ENCODE measurements at places on chromosomes 16 and 17.
A peak's percentile ranks its signal among the peaks of the same experiment; 100 is the strongest.

- no peak for DNase-seq
Observed at GRCh38 chr16:80277182-80277581, 263.6 kb upstream of the DYNLRB2 start.

DNA sequence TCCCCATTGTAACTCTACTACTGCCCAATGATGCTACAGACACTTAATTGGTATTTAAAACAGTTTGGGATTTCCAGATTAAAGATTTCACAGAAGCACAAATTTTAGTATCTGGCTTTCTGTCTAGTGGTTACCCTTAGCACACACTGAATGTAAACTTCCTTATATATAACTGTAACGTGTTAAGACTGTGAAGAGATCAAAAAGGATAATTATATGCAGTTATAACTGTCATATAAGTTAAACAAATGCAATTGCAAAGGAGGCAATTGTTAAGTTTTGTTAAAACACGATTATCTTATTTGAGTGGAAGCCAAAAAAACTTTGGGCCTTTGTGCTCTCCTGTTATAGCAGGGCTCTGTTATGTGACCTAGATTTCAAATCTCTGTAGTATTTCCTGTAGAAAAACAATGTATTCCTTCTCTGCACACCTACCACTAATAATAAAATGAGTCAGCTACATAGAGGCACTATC, 147.9 kb downstream of the STXBP4 start:
- DNase-seq: no peak

GRCh38 chr16:81531419-81531821, 86.8 kb downstream of the CMIP start:
- DNase-seq: no peak

DNA sequence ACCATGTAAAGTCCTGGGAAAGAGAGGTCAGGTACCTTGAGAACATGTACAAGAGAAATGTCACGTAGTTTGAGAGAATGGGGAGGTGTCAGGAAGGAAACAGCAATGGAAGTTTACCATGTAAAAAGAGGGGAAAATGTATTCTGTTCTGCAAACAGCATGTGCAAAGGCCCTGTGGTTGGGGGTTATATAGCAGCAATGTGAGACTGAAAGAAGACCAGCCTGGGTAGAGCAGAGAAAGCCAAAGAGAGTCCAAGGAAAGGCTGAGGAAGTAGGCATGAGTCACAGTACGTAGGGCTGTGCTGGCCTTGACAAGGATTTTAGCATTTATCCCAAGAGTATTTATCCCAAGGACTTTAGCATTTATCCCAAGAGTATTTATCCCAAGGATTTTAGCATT, 141.3 kb upstream of the CACNG3 start:
- DNase-seq: no peak

GRCh38 chr16:58678716-58679115, 5.9 kb downstream of the SLC38A7 start:
- DNase-seq: no peak

DNA sequence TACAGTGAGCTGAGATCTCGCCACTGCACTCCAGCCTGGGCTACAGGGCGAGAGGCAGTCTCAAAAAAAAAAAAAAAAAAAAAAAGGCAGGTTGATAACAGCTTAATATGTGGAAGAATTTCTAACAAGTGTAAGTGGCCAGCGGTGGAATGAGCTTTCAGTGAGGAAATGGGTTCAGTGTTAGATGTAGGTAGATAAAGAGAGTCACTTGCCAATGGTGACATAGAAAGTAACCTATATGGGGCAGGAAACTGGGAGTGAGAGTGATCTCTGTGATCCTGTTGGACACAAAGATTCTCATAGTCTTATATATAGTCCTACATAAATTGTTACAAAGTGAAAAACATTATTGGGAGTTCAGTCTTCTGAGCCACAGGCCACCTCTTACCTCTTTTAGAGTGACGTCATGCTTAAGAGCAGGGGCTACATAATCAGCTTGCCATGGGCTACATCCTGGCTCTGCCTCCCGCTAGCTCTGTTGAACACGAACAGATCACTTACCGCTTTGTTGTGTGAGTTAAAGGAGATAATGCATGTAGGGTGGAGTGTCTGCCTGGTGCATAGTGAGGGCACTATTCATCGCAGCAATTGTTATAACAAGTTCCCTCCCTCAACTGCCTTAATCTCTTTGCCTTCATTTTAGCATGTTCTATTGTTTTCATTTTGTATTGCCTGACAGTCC, 110.2 kb upstream of the ELAC2 start:
- DNase-seq: no peak

- peak; percentile 42 for DNase-seq
Observed at GRCh38 chr16:57092786-57093411, 516 bp downstream of the CPNE2 start.

GRCh38 chr17:65171752-65172151, 34.6 kb downstream of the RGS9 start:
- DNase-seq: no peak

DNA sequence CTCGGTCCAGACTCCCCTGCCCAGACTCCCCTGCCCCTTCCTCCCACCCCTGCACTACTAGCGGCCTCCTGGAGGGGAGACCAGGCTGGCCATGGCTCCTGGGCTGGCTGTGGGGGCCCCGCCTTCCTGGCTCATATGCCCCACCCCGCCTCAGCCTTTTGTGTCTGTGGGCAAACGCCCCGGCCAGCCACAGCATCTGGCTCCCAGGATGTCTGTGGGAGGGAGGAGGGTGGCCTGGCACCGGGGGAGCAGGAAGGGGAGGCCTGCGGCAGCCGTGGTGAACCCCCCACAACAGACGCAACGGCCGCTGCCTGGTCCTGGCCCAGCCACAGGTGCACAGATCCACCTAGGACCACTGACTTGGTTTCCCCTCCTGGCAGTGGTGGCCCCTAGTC, 32.9 kb downstream of the BAHCC1 start:
- DNase-seq: no peak

- peak; percentile 59 for DNase-seq
Observed at GRCh38 chr17:49952209-49952911, 16.6 kb upstream of the DLX4 start.

All from mesenchymal stem cell (in vitro differentiated cells and primary cell).